Stimulated activated CD8-positive, alpha-beta memory T cell treated with anti-CD3 and anti-CD28 coated beads, Interleukin-15, amount 100 ng/mL, for 24 hours (primary cell): ENCODE measurements at places on chromosomes 4 and X.

DNA sequence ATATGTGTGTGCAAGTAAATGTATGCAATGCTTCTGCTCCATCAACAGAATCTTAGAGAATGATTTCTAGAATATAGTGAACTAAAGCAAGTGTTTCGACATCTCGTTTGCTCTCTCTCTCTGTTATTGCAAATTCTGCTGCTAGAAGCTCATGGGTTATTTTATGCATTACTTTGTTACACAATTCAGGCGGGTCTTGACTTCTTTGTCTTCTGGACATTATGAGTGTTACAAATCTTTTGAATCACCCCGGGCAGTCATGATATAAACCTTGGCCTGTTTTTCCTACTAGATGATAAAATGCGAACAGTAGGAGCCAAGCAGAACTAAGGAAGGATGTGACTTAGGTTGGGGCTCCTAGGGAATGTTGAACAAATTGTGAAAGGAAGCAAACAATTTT, 166.4 kb upstream of the SFRP2 start:
- DNase-seq: no peak

DNA sequence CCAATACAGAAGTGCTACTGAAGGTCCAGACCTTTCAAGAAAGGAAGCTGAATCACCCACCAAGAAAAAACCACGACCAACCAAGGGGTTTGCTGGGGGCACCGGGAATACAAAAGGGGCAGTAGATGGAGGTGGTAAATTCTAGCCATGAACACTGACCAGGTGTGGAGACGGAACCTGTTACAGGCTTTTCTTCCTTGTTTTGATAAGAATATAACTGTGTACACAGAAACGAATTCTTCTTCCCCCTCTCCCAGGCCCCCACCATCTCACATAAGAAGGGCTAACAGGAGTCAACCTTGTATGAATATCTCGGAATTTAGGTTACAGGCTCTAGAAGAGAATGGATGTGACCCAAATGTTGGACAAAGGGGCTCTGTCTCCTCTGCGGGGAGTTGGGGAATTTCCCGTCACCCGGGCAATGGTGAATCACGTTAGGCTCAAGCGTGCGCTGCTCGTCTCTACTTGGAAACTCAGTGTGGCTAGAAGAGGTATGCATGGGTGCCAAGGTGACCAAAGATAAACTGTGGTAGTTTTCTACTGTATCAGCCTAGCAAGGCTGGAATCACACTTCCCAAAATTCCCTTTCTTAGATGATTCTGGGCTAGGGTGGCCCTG, 87.0 kb downstream of the AFAP1 start:
- no peak for DNase-seq

DNA sequence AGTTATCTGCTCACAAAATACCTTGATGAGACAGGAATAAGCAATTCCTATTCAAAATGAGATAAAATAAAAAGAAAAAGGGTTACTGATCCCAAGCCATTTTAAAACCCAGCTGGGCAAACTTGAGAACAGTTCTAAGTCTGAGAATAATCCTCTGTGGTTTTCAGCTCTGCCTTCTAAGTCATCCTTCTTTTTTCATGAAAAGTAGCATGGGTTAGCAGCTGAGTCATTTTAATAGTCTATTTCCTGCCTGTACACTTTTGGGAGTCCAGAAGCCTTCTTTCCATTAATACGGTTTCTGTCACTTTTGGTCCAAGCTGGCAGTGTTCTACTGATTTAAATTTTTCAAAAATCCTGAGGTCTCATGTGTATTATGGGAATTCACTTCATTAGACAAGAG, 374.3 kb downstream of the IQCM start:
- DNase-seq: no peak

DNA sequence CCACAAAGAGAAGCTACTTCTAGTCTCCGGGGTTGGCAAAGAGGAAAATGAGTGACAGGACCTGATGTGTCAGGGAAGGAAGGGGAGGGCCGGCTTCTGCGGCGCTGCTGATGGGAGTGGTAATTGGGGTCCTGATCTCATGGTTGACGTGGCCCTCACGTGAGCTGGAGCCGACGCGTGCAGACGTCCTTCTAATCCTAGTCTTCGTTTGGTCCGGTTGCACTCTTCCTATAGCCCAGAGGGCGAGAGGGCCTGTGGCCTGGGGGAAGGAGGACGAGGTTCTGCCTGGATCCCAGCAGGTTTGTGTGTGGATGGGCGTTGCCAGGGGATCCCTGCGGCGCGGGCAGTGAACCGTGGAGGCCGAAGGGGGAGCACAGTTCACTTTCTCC, at the start of gene ARMCX1:
TSS of gene ARMCX1 (plus strand) at position 186 of the 389 bp plus-strand sequence. CDS start 2,384 bp downstream, outside the sequence.
- DNase-seq: no peak

DNA sequence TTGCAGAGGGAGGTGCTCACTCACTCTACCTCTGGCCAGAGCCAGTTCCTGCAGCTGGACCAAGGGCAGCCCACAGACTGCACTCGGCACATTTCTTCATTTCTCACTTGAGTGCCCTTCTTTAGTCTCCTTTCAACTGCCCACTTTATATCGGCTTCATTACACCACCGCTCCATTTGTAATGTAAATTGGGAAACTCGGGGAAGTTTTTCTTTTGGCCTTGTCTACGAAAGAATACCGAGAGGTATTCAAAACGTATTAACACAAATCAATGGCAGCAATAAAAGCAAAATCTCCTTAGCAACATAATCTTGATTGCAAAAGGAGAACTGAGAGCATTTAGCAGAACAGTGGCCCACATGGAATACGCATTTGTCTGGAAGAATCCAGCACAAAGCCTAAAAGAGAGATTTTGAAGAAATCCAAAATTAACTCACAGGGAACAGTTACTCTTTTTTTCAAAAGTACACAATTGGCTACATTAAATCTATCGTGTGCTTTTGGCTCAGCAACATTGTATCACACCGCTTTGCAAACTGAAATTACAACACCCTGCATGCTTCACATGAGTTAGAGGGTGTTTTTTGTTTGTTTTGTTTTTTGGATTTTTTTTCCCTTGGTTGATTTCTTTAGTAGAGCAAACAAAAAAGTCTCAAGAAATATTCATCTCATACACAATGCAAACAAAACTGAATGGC, 62.6 kb downstream of the CHIC2 start:
- DNase-seq: no peak

DNA sequence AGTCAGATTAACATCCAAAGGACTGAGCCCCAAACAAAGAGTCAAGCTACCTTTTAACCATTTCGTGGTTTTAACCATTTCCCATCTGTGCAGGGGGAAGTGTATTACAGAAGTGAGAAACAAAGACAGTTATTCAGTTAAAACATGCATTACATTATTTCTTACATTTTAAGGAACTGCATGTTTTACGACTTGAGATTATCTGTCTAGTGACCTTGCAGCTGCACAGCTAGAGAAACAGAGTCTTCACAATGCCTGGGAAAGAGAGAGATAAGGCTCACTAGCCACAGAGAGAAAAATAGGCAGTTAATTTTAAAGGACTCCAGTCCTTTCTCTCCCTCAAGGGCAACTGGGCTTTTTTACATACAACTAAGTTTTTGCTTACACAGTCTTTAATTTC, 48.7 kb upstream of the KLHL4 start:
- no peak for DNase-seq

- no peak for DNase-seq
Measured at GRCh38 chrX:2402361-2402690, 98.5 kb downstream of the DHRSX start.

GRCh38 chrX:129779747-129780146, at the start of gene SASH3:
TSS of gene SASH3 (plus strand) at chrX:129779949. CDS start at chrX:129780098, 149 bp downstream.
- no peak for DNase-seq

DNA sequence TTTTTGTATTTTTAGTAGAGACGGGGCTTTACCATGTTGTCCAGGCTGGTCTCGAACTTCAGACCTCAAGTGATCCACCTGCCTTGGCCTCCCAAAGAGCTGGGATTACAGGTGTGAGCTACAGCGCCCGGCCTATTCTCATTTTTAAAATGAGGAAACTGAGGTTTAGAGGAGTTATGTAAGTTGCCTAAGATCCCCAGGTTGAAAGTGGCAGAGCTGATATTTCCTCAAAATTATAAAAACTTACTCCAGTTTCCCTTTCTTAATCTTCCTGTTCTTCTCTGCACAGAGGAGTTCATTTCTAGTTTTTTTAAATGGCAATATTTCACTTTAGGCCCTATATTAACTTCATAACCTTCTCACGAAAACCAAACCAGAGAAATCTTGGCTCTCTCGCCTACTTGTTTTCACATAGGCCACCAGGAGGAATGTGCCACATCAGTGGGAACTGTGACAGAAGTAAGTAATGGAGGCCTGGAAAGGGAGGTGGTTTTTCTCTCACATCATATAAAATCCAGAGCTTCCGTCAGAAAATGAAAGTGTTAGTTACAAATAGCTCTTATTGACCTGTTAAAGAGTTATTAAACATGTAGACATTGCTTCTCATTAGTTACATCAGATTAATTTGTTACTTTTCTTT, 16.1 kb upstream of the RS1 start:
- DNase-seq: no peak

- no peak for DNase-seq
Measured at GRCh38 chrX:64204252-64204651, 1.3 kb downstream of the AMER1 start.

DNA sequence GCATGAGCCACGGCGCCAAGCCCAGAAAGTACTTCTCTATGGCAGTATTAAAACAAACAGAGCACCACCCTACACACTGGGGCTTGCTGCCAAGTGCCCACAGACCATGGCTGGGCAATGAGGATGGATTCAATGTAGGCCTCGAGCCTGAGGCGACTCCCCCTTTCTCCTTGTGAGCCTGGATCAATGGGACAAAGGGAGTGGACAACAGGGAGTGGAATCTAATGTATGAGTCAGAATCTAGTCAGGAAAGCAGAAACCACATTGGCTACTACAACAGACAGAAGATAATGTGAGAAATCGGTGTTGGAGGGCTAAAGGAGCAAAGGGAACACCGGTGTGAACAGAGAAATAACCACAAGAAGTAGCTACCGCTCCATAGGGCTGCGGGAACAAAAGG, 37.7 kb upstream of the OCIAD2 start:
- DNase-seq: no peak

DNA sequence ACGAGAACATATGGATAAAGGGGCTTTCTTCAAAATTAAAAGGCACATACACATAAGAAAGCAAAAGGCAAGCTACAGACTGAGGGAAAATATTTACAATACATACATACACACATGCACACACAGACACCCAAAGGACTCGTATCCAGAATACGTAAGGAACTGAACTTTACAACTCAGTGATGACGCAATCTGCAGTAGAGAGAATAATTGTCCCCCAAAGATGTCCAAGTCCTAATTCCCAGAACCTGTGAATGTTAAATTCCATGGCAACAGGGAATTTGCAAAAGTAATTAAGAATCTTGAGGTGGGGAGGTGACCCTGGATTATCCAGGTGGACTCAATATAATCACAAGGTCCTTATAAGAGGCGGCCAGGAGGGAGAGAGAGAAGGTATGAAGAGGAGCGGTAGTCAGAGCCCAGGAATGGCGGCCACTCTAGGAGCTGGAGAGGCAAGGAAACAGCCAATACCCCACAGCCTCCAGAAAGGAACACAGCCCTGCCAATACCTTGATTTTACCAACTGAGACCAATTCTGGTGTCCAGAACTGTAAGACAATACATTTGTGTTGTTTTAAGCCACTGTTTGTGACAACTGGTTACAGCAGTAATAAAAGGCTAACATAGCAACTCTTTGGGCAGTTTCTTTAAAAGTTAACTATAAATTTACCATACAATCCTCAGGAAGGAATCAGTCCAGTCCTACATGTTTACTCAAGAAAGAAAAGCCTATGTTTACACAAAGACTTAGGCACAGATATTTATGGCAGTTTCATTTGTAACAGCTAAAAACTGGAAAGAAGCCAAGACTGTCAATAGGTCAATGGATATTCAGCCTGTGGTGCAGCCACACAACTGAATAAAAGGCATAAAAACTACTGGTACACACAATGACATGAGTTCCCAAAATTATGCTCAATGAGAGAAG, 27.3 kb upstream of the STS start:
- no peak for DNase-seq

DNA sequence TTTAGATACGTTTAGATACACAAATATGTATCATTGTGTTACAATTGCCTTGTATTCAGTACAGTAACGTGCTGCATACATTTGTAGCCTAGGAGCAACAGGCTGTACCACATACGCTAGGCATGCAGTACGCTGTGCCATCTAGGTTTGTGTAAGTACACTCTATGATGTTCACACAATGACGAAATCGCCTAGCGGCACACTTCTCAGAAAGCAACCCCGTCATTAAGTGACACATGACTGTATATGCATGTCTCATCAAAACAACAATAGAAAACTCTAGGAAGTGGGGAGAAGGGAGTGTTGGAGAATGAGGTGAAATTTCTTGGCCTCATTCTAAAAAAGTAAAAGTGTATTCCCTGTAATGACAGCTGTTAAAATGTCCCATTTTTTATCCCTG, 32.7 kb downstream of the CCDC149 start:
- DNase-seq: no peak
